ENCODE measurements at places on chromosomes 5 and 9.

- no peak for DNase-seq
Measured at GRCh38 chr9:79741381-79741780, 169.6 kb downstream of the TLE4 start.

- DNase-seq, result no peak
Measured at GRCh38 chr9:20292002-20292401, 330.3 kb downstream of the MLLT3 start.

- no peak for DNase-seq
Measured at GRCh38 chr5:42949348-42950115, 90.6 kb downstream of the ANXA2R start.

DNA sequence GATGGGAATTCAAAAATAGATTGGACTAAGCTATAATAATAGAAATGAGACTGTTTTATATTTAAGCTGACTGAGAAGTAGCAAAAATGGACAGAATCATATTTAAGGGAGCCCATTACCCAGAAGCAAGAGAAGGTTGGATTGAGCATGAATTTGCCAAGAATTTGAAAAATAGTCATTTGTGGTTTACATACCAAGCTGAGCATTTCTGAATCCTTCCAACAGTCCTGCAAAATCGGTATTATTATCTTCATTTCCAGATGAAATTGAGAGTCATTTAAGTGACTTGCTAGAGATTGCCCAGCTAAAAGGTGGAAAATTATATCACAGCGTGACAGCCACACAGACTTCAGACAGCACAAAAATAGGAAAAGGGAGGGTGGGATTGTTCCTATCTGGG is 48.4 kb downstream of the TNFSF15 start:
- DNase-seq, result no peak
